LNCaP clone FGC (cell line): ENCODE measurements at places on chromosomes 11 and 22.

DNA sequence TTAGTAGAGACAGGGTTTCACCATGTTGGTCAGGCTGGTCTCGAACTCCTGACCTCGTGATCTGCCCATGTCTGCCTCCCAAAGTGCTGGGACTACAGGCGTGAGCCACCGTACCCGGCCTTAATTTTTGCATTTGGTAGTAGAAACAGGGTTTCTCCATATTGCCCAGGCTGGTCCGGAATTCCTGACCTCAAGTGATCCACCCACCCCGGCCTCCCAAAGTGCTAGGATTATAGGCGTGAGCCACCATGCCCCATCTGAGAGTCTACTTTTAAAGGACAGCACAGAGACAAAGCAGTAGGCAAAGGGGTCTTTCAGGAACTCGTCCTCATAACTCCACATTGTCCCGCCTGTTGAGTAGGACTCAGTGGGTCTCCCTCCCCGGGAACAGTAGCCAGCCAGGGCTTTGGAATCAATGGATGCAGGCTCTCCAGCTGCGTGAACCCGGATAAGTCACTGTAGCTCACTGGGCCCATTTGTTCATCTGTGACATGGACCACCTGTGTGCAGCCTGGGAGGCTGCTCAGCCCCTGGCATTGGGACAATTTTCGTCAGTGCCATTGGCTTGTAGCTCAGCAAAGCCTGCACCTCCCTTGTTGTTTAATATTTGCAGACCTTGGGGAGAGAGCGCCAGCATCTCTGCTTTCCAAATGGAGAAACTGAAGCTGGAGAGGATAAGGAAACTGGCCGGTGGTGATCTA is 86.1 kb downstream of the ARHGAP8 start:
- DNase-seq, result no peak

- no peak for DNase-seq
Measured at GRCh38 chr11:68328374-68329091, 16.1 kb downstream of the LRP5 start.

- DNase-seq, result no peak
Measured at GRCh38 chr11:119369132-119369925, 12.2 kb downstream of the USP2 start.

DNA sequence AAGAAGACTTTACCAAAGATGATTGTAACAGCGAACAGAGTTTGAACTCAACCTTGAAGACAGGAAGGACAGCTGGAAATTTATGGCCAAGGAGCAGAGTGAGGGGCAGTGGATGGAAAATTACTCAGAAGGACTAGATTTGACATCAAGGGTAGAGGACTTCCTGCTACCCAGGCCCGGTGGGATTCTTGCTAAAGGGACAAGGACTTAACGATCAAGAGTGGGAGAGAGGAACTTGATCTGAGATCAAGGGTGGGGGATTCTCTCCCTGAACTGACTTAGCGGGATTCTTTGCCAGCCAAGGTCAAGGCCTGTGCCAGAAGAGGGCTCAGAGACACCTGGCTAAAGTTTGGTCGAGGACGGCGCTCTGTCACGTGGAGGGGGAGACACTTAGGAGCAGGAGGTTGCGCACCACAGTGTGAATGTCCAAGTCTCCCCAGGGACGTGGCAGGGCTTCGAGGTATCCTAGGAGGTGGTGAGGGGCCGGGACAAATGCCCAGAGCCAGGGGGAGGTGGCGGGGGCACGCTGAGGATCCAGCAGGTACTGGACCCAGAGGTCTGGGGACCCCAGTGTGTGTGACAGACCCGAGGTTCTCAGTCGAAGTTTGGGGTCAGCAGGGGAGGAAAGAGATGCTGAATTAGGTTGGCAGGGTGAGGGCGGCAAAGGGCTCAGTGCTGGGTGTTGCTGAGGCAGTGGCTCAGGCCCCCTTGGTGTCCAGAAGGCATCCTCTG is 46.1 kb upstream of the SHISAL1 start:
- no peak for DNase-seq

- DNase-seq, result no peak
Measured at GRCh38 chr11:110712659-110713448, 617 bp upstream of the ARHGAP20 start.

DNA sequence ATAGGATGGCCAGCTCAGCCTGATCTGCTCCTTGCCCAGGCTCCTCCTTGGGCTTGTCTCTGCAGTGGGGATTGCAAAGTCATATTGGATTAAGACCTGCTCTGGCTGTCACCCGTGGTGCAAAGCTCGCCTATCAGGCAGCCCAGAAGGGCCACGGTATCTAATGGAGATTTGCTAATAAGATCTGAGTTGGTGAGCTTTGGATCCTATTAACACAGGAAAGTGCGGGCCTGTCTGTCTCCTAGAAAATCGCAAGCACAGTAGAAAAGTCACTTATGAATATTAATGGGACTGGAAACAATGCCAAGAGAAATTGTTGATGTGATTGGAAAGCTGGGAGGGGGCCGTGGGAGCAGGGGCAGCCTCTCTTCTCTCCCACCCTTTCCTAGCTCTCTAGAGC is 72.8 kb downstream of the CHST1 start:
- no peak for DNase-seq

- no peak for DNase-seq
Measured at GRCh38 chr22:39859903-39860588, 33.5 kb downstream of the ENTHD1 start.

DNA sequence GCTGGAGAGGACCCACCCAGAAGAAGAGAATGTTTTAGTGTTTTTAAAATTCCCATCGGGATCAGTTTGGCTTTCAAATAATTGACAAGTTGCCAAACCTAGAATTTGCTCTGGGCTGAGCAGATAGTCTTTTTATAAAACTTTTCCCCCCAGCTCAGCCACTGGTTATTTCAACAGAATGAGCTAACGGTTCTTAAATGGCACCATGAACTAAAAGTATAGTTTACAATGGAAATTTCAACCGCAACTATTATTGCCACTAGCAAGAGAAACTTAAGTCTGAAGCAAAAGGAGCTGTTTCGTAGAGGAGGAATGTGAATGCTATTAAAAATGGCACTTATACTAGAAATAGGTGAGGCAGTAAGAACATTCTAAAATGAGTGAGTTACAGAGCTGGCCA is 3.4 kb downstream of the DKK3 start:
- DNase-seq, result no peak

- no peak for DNase-seq
Measured at GRCh38 chr11:10429526-10429925, 25.5 kb upstream of the AMPD3 start.

DNA sequence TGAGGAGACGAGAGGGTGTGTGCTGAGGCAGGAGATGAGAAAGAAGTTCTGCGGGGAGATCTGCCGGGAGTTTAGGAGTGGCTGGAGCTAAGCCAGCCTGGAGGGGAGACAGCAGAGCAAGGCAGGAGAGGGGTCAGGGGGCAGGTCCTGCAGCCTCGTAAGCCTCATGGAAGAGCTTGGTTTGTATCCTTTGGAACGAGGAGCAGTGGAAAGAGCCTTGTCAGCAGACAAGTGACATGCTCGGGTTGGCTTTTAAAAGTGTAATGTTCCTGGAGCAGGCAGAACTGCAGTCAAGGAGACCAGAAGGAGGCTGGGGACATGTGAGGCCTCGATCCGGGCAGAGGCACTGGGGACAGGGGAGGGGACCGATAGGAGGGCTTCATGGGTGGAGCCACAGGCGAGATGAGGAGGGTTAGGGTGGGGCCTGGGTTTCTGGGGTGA is 21.4 kb upstream of the TUB start:
- DNase-seq, result no peak

DNA sequence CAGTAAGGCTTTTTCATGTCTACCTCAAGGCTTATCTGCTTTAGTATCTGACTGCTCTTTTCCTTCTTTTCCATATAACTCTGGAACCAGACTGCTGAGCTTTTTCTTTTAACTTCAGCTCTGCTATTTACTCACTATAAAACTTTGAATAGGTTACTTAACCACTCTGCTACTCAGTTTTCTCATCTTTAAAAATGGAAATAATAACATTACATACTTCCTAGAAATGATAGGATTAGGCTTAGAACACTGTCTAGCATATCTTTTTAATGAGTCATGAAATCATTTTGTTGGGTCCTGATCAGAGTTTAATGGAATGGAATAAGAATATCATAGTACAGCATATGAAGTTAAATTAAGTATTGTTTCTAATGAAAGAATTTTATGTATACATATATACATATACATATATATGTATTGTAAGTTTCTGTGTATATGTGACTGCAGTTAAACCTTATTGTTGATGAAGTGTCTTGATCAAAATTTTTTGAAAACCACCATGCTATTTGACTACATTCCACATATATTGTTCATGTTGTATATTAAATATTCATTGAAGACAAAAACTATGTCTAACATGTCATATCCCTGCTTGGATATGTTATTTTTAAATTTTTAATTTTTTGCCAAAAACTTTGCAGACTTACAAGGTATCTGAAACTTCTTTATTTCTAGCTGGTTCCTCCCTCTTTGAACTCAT is 120.2 kb downstream of the METTL15 start:
- DNase-seq, result no peak

- no peak for DNase-seq
Measured at GRCh38 chr22:38623351-38623750, 32.8 kb downstream of the FAM227A start.

DNA sequence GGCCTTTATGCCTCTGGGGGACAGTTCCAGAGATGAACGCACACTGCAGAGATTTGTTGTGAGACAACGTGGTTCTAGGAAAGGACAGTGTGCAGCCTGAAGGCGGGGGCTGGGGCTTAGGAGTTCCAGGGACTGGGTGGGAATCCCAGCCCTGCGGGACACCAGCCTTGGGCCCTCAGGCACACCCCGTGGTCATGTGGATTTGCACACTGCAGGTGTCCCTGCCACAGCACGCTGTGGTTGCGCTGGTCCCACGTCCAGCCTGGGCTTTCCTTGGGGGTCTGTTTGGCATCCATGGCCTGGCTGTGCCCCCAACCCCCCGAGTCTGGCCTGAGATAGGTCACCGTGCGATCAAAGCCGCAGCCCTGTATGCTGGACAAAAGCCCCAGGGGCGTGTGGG is 7.3 kb downstream of the SHISAL1 start:
- no peak for DNase-seq

GRCh38 chr11:125167292-125167953 is 2.9 kb downstream of the PKNOX2 start:
- DNase-seq, result no peak

DNA sequence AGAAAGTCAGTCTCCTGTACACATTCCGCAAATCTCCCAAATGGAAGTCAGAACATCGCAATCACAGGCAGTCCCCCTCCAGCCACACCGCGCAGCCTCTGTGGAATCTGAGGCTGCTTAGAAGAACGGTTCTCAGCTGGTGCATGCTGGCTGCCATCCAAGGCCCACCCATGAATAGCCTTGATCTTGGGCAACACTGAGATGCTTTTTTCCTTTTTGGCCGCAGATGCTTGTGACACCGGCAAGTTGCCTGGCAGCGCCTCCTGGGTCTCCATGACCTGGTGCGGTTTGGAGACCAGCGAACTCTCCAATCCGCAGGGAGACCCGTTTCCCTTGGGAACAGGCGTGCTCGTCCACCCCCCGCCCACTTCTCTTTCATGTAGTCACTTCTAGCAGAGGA is 26.3 kb upstream of the PHF21B start:
- DNase-seq, result no peak

- no peak for DNase-seq
Measured at GRCh38 chr11:82765466-82766034, 31.9 kb upstream of the FAM181B start.

DNA sequence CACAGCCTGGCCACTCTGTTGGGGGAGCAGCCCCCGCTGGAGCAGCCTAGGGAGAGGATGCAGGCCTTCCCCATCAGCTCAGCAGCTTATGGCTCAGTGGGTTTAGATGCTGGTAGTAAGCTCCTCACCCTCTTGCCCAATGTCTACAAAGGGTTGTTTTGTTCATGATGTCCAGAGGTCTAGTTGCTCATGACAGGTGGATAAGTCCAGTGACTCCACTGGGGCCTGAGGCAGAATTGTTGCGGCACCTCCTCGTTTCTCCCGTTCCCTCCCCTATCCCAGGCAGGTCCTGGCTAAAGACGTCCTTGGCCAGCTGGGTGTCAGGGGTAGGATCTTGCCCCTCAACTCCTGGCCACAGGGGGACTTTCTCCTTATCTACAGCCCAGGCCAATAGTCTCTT is 233.5 kb upstream of the B3GAT1 start:
- no peak for DNase-seq

- no peak for DNase-seq
Measured at GRCh38 chr11:66126808-66127555, 56.9 kb downstream of the PACS1 start.

DNA sequence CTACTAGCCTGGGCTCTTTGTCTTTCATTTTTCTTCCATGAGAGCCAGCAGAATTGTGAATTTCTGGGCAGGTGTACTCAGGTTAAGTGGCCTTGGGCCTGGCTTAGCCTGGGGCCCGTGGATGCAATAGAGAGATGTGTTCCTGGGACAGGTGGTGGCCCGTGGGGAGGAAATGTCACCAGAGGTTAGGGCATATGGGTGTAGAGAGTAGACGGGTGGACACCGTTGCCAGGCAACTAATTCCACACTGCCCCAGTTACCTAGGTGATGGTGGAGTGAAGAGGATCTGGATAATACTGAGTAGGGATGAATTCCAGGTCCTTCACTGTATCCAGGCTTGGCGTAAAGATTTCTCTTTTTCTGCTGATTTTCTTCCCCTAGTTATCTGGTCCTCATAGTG is 175.0 kb downstream of the INSC start:
- no peak for DNase-seq

DNA sequence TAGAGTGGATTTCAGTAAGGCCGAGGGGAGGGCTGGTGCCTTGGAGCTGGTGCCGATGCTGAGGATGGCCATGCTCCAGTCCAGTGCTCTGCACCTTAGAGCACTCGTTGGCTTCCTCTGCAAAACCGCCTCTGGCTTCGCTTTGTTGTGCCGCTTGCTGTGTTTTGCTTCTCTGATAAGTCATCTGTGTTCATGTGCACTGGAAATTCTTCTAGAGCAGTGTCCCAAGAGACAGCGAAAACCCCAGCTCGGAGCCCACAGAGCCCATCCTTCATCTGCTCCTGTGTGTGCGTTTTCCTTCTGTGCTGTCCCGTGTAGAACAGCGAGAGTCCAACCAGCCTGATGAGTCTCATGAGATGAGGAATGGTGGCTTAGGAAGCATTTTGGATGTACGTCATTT is 12.1 kb downstream of the FAM118A start:
- no peak for DNase-seq

GRCh38 chr11:92329646-92330045 is 105.0 kb downstream of the FAT3 start:
- no peak for DNase-seq

GRCh38 chr22:38777087-38777671 is 16.8 kb downstream of the DNAL4 start:
- DNase-seq, result no peak

GRCh38 chr11:69079661-69080256 is 31.0 kb downstream of the TPCN2 start:
- no peak for DNase-seq

GRCh38 chr11:70364178-70364577 is 34.2 kb upstream of the CTTN start:
- DNase-seq, result no peak

- DNase-seq, result no peak
Measured at GRCh38 chr11:559712-560304, 730 bp downstream of the LMNTD2 start.

GRCh38 chr11:109864151-109864661 is 229.0 kb upstream of the ZC3H12C start:
- no peak for DNase-seq
